ENCODE measurements at places on chromosomes 5 and 9. TPM values are rescaled to one million over a fixed set of nuclear protein-coding genes. Genes with fewer than 3 reads are reported as not detected.

Gene ANKRD31
- total RNA-seq: 16.9 TPM

Gene TCERG1
- total RNA-seq: 134 TPM

Gene CD180
- total RNA-seq: 0.08 TPM

Gene KCNV2
- total RNA-seq: 4.3 TPM

Gene PCDH1
- 10.6 TPM for total RNA-seq

Gene AQP3
- total RNA-seq: 9.0 TPM

Gene F12
- total RNA-seq: 5.8 TPM

Gene PAPPA
- total RNA-seq: 1.9 TPM

Gene GPR151
- total RNA-seq: not detected

Gene GRM6
- 1.1 TPM for total RNA-seq
